ELF-1 (cell line): ENCODE measurements at places on chromosomes 4 and X.

DNA sequence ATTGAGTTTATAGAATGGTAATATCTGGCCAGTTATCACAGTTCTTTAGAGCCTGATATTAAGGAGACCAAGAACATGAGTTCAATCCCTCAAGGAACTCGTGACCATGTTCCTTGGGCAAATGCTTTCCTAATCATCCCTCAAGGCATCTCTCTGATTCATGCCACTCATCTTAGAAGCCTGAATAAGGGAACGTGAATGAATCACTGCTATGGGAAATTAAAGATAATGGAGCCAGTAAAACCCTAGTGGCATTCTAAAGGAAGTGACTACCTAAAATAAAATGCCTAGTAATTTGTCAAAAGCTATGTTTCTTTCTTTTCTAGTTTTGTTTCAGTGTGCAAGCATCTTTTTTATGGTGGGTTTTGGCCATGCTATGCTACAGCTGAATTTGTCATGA is 1161.3 kb downstream of the C4orf33 start:
- no peak for DNase-seq

DNA sequence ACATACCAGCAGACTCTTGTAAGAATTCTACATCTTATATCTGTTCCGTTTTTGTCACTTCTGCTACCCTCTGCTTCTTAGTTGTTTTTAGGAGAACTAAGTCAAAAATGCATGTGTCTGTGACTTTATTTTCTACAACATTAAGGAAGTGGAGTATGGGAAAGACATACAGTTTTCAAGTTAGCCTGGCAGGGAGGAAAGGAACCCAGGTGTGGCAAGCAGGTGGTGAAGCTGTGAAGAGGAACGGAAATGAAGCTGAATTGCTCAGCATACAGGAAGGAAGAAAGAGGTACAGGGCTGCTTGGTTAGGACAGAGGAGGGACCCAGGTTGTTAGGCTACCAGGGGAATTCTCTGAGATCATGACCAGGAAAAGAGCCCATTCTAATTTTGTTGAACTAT is 9.4 kb downstream of the GPRIN3 start:
- DNase-seq = no peak

- no peak for DNase-seq
These were observed 50.8 kb upstream of the BOD1L1 start for GRCh38 chr4:13678186-13678924.

DNA sequence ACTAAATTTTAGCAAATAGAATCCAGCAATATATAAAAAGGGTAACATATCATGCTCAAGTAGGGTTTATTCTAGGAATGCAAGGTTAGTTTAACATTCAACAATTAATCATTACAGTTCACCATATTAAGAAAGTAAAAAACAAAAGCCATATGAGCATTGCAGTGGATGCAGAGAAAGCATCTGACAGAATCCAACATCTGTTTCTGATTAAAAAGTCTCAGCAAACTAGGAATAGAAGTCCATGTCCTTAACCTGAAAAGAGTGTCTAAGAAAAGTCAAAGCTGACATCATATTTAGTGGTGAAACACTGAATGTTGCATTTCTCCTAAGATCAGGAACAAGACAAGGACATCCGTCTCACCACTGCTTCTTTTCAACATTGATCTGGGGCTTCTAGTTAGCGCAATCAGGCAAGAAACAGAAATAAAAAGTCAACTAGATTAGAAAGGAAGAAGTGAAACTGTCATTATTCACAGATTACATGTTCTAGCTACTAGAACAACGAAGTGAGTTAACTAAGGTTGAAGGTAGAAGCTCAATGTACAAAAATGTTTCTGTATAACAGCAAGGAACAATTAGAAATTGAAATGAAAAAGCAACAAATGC is 49.3 kb downstream of the MRPL1 start:
- no peak for DNase-seq

GRCh38 chr4:14837860-14838259 is 164.4 kb upstream of the CPEB2 start:
- no peak for DNase-seq

DNA sequence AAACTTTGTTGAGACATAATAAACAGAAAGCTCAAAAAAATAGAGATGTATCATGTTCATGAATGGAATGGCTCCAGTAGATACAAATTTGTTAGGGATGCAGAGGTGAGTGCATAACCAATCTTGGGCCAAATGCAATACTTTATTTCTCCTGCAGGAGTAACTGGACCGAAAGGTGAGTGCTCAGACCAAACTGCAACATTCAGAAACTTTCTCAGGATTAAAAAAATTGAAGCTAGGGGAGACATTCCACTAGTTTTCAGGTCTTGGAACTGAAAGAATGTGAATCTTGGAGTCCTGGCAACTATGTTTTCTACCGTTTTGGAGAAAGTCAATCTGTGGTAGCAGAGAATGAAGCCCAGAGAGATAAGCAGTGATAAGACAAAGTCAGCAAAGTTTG is 21.2 kb upstream of the LCORL start:
- DNase-seq = peak; percentile 4

- DNase-seq = no peak
These were observed 17.2 kb downstream of the DHRSX start for GRCh38 chrX:2483398-2484060.

DNA sequence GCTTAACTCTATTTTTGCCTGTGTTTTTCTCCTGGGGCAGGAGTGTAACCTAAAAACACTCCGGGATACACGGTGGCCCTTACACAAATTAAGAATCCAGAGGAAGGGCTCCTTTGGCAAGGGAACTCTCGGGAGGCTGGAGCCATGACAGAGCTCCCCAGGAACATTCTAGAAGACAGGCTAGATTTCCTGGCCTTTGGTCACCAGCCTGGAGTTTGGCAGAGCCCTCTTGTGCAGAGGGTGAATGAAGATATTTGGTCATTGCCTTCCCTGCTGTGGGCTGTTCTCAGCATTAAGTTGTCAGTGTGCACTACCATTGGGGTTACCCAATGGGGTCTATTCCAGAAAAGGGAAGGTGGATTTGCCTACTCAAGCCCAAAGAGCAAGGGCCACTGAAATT is 53.8 kb upstream of the LNX1 start:
- no peak for DNase-seq

- DNase-seq = no peak
These were observed 22.5 kb downstream of the ZNF721 start for GRCh38 chr4:476501-476900.

DNA sequence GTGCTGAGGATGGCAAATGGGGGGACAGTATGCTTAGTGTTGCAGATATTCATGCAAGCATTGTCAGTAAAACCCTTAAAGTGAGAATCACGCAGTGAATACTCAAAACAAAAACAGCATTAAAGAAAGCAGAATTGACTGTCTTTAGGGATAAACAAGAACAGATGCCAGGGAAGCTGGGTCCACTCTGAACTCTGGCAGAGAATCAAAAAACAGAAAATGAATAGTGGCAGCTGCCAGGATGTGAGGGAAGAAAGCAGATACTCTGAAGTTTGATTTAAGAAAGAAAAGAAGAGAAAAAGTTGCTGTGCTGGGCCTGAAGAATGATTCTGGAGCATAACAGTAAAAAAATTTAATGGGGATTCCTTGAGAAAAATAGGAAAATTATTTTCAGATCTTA is 131.5 kb downstream of the GABRA2 start:
- DNase-seq = no peak
